Thymus (tissue), 14 donors: ENCODE measurements at places on chromosomes 1 and 21.

DNA sequence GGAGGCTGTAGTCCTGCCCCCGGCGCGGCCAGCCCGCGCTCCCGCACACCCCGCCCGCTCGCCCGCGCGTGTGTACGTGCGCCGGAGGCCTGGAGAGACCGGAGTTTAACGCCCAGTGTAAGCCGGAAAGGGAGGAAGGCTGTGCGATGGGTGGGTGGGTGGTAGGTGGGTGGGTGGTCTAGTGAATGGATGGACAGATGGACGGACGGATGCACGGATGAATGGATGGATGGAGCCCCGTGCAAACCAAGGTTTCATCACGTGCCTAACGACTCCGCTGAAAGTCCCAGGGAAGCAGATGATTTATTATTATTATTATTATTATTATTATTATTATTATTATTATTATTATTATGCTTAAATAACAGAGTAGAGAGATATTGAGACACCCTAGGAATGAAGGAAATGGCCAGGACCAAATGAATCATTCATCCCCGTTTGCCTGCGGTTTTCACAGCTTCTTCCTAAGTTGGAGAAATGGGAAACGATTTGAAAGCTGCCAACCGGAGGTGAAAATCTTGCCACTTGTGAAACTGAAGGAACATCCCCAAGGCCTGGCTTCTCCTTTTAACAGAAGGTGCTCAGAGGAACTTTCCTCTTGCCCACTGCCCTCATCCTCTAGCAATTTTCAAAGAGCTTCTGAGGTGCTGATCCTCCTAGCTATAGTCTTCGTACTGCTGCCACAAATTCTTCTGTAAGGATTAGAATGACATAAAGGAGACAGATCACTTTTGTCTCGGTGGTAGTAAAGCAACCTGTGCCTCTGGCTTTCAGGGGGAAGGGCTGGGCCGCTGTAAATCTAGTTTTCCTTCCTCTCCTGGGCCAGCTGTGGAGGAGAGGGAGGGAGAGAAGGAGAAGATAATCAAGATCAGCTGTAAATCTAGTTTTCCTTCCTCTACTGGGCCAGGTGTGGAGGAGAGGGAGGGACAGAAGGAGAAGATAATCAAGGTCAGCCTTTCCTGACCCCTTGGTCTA lies 648 bp upstream of the RGS7 start:
- no peak for DNase-seq

DNA sequence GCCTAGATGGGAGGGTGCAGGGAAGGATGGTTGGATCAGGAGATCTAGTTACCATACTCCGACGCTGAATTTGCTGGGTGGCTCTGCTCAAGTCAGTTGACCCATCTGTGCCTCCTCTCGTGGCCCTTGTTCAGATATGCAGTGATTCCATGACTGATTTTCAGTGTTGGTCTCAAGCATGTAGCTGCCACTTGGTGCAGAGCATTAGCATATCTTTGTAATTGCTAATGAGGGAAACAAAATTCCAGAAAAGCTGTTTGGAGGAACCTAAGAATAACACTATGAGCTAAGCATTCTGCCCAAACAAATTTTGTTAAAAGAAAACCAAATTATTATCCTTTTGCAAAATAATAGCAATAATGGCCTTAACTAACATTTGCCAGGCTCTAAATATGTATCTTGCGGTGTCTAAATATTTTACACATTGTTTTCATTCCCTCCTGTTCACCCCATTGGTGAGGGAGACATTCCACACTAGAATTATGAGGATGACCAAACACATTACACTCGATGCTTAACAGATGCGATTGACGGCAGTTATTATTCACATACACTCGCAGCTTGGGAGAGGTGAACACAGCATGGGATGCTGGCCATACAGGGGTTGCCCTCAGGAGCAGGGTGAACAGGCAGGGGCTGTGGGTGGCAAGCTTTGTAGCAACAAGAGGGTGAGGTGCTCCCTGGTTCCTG lies 69.1 kb downstream of the KCNJ15 start:
- DNase-seq: no peak

GRCh38 chr1:3896396-3897000 lies 3.6 kb downstream of the C1orf174 start:
- DNase-seq: no peak

DNA sequence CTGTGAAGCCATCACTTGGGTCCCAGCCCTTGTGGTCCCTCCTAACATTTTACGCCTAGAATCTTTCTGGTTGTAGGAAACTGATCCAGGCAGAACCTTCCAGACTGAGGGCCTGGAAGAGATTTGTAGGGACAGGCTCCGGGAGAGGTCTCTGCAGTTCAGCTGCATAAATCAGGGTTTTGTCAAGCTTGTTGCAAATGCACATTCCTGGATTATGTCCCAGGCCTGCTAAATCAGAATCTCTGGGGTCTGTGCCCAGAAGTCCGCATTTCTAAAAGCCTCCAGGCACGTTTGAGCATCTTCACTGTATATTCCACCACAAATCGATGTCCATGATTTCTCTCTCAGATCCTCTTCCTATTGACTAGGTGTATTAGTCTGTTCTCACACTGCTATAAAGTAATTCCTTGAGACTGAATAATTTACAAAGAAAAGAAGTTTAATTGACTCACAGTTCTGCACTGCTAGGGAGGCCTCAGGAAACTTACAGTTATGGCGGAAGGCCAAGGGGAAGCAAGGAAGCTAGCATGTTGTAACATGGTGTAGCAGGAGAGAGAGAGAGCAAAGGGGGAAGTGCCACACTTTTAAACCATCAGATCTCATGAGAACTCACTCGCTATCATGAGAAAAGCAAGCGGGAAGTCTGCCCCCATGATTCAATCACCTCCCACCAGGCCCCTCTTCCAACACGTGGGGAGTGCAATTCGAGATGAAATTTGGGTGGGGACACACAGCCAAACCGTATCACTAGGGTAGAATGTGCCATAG lies 1.2 kb upstream of the FHAD1 start:
- no peak for DNase-seq

GRCh38 chr1:109803901-109804331 lies 40.2 kb upstream of the EPS8L3 start:
- DNase-seq: no peak

DNA sequence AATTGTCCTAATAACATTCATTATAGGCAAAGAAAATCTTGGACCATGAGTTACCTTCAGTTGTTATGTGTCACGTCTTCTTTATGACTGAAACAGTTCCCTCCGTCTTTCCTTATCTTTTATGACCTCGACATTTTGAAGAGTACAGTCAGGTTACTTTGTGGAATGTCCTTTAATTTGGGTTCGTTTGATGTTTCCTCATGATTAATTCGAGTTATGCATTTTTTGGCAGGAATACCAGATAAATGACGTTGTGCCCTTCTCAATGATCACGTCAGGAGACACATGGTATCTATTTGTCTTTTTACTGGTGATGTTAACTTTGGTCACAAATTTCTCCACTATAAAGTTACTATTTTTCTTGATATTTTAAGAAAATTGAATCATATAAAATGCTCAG lies 17.3 kb upstream of the KLF17 start:
- no peak for DNase-seq

- DNase-seq: no peak
Observed at GRCh38 chr1:230977761-230978490, 735 bp downstream of the TTC13 start.

DNA sequence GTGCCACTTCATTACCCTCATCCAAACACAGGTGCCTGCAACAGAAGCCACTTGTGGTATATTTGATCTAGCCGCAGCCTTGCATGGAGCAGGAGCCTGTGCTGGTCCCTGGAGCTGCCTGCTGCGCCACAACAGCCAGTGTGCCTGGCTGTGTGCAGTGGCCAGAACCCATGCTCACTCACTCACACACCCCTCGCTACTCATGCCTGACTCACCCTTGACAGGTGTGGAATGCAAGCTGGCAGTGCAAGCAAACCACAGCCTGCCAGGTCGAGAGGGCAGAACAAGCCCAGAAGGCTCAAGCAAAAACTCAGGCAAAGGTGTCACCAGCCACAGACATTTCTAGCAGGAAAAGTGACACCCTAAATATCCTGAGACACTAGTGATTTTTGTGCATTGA lies 1510.9 kb downstream of the KCNT2 start:
- no peak for DNase-seq

DNA sequence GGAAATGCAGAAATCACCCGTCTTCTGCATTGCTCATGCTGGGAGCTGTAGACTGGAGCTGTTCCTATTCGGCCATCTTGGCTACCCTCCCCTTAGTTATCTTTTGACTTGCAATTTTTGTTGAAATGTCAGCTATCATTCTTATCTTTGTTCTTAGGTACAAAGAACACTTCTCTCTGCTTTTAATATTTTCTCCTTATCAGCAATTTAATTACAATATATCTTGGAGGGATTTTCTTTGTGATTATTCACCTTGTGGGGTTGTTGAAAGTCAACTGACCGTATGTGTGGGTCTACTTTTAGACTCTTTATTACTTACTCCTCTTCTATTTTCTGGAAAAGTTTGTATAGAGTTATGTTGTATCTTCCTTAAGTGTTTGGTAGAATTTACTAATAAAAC lies 43.1 kb upstream of the PKP1 start:
- DNase-seq: no peak

- no peak for DNase-seq
Observed at GRCh38 chr1:34884961-34885360, 25.4 kb upstream of the SMIM12 start.

GRCh38 chr1:53292690-53293089 lies 35.2 kb downstream of the LRP8 start:
- DNase-seq: no peak

- DNase-seq: no peak
Observed at GRCh38 chr1:24657781-24658180, 14.7 kb downstream of the SRRM1 start.

GRCh38 chr1:99648107-99648506 lies 2.2 kb downstream of the PALMD start:
- DNase-seq: no peak

- no peak for DNase-seq
Observed at GRCh38 chr1:1118011-1118875, 2.4 kb upstream of the C1orf159 start.

- no peak for DNase-seq
Observed at GRCh38 chr1:108845446-108845845, 11.4 kb downstream of the AKNAD1 start.

- DNase-seq: no peak
Observed at GRCh38 chr1:172357753-172358385, 62.6 kb upstream of the C1orf105 start.

GRCh38 chr1:176847052-176847451 lies 317.5 kb downstream of the ASTN1 start:
- no peak for DNase-seq

DNA sequence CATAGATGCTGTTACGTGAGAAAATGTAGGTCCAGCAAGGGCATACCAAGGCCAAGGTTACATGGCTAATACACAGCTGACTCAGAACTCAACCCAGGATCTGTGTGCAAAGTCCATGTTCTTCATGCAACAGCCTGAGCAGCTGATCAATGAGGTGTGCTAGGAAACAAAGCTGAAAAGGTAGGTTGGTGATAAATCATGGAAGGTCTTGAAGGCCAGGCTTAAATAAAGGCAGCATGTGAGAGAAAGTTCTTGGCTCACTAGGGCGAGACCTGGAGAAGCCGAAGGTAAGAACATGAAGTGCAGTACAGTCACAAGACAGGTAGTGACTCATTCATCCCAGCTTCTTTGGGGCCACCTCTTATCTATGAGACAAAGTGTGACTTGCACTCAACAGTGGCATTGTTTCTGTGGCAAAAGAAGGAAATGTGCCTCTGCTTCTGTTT lies 33.4 kb downstream of the TLR5 start:
- DNase-seq: no peak

GRCh38 chr1:99540744-99541143 lies 105.2 kb upstream of the PALMD start:
- DNase-seq: no peak

- DNase-seq: no peak
Observed at GRCh38 chr1:89724369-89725010, 91.6 kb downstream of the LRRC8C start.

GRCh38 chr1:205662135-205662738 lies 18.1 kb downstream of the SLC45A3 start:
- DNase-seq: no peak

GRCh38 chr1:4117196-4117595 lies 217.1 kb upstream of the C1orf174 start:
- DNase-seq: no peak

DNA sequence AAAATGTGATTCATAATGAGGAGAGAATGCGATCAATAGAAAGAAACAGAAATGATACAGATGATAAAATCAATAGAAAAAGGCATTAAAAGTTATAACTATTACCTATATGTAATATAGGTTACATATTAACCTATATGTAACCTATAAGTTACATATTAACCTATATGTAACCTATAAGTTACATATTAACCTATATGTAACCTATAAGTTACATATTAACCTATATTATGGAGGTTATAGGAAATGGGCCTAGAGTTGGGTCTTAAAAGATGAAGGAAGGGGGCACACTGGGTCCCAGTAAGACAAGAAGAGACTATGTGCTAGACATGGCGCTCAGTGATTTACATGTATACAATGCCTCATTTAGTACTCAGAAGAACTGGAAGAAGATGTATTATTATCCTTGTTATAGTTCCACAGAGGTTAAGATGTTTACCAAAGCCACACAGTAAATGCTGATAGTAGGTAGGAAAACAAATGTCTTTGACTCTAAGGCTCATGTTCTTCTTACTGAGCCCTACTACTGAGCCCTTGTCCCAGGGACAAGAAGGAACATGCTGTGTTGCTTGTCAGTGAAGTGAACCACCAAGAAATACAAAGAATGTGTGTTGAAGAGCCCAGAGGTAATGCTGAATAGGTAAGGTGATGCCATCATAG lies 444.6 kb upstream of the PLXNA2 start:
- no peak for DNase-seq

GRCh38 chr1:32775640-32776337 lies 41.4 kb downstream of the YARS1 start:
- no peak for DNase-seq

DNA sequence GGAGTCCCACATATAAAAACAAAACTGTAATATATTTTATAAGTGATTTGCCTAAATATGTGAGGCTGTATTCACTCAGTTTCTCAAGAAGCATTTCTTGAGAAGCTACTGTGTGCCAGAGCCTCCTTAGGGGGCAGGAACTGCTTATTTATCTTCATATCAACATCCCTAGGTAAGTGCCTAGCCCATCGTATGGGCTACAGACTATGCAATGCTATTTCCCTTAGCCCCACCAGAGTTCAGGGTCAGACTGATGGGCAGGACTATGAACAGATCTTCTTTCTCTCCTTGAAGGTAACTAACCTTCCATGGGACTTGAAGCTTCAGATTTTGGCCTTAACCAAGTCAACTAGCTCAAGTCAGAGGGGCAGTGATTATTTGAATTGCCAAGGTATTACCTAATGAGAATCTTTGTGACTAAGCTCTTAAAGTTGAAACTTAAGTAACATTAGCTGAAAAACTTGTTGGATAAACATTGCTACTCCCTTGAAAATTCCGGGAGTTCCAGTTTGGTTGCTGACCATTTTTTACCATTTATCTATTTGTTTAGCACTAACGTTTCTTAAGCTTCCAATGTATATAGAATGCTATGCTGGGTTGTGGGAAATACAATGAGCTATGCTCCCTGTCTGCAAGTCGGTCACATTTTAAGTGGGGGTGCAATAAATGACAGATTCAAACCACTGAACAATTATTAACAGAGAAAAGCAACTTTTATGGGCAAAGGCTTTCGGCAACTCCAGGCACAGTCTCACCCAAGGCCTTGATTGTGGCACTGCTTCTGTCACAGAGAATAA lies 85.2 kb downstream of the GPR88 start:
- no peak for DNase-seq

- no peak for DNase-seq
Observed at GRCh38 chr1:160789702-160790611, 6.0 kb upstream of the LY9 start.
